Ovary (tissue), 10 donors: ENCODE measurements at places on chromosomes 3 and 15.

DNA sequence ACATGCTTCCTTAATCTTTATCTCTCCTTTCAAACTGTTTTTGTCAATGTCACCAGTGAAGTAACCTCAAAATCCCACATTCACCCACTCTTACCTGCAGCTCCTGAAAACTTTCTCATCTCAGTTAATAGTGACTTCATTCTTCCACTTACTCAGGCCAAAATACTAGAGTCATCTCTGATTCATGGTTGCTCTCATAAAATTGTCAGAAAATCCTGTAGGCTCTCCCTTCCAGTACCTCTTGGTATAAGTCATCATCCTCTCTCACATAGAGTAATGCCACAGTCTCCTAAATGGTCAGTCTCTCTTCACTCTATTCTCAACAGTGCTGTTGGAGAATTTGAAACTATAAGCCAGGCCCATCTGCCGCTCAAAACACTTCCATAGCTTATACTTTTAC, 34.9 kb upstream of the POU1F1 start:
- DNase-seq = no peak

- DNase-seq = no peak
These were observed 202.3 kb upstream of the PROK2 start for GRCh38 chr3:71987089-71987735.

GRCh38 chr15:60077581-60078359, 73.7 kb downstream of the FOXB1 start:
- DNase-seq = no peak

GRCh38 chr3:40516201-40516600, 8.6 kb upstream of the ZNF621 start:
- no peak for DNase-seq

GRCh38 chr15:68653801-68654200, 75.0 kb downstream of the CORO2B start:
- peak; percentile 1 for DNase-seq
